ENCODE measurements at places on chromosomes 2 and 18.

- no peak for DNase-seq
Measured at GRCh38 chr18:46920067-46920466, 2.7 kb downstream of the KATNAL2 start.

DNA sequence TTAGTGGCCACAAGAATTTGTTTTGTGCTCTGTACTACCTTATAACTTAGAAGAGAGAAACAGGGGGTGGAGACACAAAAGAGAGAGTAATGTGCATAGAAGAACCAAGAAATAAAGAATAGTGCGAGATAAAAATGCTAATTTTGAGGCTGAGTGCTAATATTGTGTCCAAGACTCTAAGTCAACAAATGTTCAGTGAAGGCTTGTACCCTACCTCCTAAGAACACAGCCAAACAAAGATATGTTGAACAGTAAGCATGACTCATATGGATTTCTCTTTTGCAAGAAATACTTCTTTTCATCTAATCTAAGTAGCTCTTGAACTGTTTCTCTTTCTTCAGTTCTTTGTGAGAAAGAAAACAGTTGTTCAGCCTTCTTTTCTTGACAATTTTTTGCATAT is 45.2 kb downstream of the GAREM1 start:
- no peak for DNase-seq

DNA sequence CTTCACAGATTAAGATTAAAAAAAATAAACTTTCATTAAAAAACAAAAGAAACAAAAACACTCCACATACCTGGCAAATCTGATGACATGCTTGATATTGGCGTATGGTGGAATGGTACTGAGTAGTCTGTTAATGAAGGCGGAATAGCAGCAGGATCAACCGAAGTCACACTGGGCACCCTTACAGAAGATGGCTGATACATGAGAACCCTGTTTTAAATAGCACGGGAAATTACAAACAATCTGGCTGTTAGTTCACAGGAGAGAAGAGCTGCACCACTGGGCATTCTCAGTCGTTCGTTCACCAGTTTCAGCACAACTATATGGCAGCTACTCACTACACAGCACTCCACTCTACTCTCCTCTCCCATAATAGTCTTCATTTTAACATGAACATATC is 64.0 kb upstream of the ST8SIA5 start:
- DNase-seq, result no peak

DNA sequence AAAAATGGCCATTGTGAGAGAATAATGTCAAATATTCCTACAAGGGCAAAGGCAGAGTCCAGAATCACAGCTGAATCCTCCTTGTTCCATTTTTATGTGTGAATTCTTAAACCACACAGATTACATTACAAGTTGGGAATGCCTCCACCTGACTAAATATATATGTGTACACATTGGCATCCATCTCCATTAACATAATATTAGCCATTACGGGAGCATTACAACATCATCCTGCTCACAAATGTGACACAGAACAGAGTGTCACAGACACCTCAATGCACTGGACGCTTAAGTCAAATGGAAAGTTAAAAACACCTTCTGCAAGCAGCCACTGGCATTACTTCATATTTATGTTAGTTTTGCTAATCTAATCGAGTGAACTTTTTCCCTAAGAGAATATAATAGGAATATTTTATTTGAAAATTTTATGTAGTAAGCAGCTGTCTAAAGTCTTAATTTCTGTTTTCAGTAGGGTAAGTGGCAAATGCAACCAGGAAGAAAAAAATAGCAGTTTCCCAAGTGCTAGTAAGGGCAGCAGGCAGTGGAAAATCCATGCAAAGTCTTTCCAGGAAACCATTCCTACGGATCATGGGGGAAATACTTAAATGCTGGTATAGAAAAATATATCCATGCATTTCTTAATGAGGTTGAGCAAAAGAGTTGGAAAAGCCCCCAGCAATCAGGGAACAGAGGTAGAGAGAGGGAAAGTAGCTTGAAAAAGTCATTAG is 255.6 kb downstream of the OSR1 start:
- no peak for DNase-seq

DNA sequence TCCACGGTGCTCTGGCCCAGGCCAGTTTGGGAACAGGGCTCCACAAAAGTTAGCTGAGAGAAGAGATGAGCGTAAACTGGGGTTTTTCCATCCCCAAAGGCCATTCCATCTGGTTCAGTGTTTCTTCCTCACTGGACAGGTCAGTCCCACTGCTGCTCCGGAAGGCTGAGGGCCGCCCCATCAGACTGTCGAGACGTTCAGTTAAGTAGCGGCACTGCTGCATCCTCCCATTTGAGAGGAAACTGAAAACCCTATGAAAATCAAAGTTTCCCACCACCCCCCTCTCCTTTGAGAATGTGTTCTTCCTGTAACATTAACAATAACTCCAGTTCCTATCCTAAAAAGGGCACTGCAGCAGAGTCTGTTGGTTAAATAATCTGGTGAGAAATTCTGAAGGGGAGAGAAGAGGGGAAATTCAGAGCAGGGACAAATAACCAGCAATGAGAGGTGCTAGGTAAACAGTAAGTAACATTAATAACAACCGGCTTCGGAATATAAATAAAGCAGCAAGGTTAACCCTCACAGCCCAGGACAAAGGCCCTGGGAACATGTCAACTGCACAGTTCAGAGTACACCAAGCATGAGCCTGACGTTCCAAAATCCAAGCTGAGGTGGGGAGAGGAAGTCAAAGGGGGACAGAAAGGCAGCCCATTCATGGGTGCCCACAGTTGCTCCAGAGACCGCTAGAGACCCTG is 55.4 kb downstream of the UXS1 start:
- DNase-seq, result no peak

DNA sequence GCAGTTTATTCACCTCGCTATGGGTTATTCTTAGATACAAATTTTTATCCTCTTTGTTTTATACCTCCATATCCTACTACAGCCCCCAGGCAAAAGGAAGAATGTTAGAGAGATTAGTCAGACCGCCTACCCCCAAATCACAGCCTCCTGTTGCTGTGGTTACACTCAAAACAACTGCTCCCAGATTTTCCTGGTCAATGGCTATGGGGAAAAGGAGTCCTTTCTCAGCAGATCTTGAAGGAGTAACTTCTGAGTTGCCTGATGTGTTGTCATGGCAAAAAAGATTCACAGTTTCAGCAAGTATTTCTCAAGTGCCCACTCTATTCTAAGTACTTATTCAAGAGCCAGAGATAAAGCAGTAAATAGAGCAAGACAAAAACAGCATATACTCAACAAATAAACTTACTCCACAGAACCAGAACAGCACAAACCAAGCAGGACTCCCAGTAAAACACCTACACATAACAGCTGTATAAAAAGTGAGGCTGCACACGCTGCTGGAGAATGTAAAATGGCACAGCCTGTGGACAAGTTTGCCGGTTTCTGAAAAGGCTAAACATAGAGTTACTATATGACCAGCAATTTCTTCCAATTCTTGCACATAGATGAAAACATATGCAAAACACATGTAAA is 104.8 kb downstream of the NOL10 start:
- no peak for DNase-seq

GRCh38 chr2:241763551-241764274 is 12.9 kb upstream of the GAL3ST2 start:
- no peak for DNase-seq

GRCh38 chr18:57743008-57743407 is 60.1 kb downstream of the ATP8B1 start:
- DNase-seq, result no peak

- no peak for DNase-seq
Measured at GRCh38 chr2:68230241-68231060, 21.9 kb downstream of the PPP3R1 start.

DNA sequence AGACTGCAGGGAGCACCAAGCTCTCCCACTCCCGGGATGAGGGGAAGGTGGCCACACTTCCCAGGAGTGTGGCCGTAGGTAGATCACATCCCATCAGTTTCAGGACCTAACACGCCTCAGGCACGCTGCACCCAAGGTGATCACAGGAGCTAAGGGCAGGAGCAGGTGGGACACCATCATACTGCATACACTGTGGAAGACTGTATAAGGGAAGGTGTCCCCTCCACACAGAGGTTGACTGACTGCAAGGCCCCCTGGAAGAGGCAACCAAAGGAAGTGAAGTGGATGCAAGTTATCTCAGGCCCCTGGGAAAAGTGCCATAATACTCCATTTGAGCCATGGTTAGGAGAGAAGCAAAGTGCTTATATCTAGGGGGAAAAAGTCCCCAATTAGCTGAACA is 351.9 kb upstream of the SMIM21 start:
- no peak for DNase-seq

- no peak for DNase-seq
Measured at GRCh38 chr18:78979056-78979729, 425 bp upstream of the SALL3 start.

DNA sequence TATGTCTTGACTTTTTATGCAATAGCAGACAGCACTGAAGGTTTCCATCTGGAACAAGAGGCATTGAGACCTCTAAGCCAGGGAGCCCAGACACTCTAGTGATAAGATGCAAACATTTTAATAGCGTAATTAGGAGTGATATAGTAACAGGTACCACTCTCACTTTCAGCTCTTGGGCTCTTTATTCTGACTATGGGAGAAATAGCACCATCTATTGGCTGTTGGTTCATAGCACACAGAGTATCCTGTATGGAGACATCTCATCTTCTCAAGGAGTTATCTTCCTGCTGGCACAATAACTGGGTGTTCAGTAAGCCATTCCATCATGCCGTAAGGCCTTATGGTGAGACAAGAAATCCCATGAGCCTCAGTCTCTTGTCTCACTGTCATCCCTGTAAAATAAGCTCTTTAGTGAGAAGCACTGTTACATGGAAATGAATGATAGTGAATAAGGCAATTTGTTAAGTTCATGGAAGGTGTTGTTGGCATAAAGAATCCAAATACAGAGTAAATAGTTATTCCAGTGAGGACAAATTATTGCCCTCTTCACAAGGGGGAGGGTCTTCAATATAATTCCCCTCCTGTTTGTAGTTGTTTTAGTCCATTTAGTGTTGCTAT is 48.3 kb downstream of the THUMPD2 start:
- DNase-seq, result no peak

DNA sequence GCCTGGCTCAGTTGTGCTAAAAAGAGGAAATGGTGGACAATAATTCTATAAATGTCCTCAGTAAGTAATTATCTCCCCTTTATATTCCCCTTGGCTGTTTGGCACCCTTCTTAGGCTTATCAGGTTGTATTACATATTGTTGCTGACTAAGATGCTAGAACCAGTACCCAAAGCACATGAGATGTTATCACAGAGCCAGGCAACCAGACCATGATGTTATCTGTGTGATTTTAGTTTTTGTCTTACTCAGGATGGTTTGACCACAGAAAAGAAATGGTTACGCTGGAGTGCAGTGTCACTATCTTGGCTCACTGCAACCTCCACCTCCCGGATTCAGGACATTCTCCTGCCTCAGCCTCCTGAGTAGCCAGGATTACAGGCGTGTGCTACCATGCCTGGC is 15.2 kb downstream of the R3HDM1 start:
- DNase-seq, result no peak

DNA sequence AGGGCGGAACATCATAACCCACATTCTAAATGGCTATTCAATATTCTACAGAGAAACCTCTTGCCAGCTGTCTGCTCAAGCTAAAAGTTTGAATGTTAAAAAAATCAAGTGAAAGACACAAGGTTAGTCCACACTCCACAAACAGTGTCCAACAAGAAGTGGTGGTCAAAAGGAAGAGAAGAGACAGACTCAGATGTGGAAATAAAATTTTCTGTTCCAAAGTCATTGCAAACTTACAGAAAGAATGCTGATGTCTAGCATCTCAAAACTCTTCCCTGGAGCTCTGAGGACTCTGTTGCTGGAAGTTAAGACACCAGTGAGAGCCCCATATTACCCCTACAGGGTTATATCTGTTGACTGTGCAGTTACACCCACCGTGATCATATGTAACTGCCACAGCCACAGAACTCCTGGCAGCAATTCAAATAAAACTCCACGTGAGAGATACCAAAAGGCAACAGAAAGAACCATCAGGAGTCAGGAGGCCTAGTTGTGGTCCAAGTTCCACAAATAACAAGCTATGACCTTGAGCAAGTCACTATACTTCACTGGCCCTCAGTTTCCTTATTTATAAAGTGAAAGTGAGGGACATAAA is 60.9 kb downstream of the AAK1 start:
- no peak for DNase-seq

DNA sequence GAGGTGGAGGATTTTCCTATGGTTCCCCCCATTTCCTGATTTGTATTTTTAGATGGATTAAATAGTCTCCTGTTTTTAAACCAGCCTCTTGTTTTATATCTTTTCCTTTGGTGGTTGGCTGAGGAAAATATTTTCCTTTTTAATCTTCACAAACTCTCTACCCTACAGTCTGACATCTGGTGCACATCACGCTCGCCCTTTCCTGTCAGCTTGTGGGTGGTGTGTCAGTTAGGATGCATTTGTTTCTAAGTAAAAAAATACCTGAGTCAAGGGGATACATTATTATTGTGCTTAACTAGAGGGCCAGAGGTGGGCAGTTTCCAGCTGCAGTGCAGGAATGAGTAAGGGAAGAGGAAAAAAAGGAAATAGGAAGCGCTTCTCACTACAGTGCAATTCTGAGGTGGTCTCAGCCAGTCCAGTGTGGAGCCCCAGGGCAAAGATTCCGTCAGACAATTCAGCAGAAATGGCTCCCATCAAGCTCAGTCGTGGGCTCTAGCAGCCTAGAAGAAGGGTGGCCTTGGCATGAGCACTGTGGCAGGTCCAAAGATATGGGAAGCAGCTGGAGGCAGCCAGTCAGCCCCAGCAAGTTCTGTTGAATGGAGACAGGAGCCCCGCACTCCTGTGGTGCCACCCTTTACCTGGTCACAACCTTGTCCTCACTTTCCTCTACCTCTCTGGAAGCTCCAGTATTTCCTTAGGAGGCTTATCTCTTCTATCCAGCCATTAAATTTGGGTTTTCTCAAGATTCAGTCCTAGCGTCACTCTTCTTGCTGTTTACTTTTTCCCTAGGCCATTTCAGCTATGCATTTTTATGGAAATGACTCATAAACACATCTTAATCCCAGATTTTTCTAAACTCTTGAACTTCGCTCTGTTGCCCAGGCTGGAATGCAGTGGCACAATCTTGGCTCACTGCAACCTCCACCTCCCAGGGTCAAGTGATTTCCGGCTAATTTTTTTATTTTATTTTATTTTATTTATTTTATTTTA is 18.5 kb downstream of the SFTPB start:
- no peak for DNase-seq

DNA sequence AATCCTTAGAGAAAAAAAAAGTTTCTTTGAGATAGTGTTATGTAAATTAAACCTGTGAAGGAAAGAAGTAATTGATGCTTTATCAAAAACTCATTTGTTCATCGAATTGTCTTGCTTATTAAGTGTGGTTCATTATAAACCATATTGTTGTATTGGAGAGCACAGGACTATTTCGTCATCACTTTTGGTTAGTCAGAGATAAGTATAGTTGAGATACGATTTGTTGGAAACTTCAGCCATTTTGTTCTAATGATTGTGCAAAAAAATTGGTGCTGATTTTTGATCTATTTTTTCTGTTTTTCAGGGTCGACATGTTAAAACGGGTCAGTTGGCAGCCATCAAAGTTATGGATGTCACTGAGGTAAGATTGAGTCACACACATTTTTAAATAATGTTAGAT is 92.9 kb downstream of the MAP4K4 start:
- DNase-seq, result no peak

- no peak for DNase-seq
Measured at GRCh38 chr18:13275075-13275474, 56.5 kb downstream of the LDLRAD4 start.

All from stimulated activated CD8-positive, alpha-beta memory T cell treated with anti-CD3 and anti-CD28 coated beads, Interleukin-2, amount 100 ng/mL, for 1 hour (primary cell).